ENCODE measurements at places on chromosomes 6 and 20.

DNA sequence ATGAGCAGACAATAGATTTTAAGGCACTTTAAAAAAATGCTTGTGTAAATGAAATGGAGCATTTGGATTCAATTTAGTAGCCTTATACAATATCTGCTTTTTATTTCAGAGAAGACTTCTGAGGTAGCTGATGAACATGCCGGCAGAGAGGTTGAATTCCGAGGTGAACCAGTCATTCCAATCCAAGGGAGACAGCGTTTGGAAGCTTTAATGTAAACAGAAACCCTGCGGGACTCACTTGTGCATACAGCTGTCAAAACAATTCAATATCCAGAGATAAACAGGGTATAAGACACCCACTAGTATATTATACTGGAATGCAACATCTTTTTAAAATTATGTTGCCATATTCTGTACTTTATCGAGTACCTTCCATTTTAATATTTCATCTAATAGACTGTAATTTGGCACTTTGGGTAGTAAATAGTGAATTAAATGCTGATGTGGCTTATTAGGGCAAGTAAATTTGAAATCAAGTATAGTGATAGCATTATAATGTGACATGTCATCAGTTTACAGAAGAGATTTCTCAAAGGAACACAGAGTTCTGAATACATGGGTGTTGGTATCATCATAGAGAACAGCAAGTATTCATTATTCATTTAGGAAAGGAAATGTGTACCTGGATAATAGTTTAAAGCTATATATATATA, 347.7 kb downstream of the PRKN start:
- peak; percentile 53 for DNase-seq

DNA sequence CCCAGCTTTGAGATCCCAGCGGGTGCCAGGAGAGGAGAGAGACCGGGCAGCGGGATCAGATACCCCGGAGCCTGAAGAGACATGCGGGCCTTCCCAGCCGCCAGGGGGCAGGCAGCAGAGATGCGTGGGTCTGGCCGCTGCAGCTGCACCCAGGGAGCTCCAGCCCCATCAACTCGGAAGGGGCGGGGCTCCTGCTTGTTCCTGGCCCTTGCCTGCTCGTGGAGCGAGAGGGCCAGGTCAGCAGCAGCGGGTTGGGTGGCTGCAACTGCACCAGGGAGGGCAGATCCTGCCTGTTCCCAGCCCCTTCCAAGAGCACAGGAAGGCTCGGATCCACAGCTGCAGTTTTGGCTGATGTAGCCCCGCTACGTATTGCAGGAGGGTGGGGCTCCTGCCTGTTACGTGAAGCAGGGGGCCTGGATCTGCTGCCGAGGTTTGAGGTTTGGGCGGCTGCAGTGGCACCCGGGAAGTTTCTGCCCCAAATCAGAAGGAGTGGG, 532.8 kb downstream of the RFPL4B start:
- no peak for DNase-seq

GRCh38 chr20:31840906-31841816, 4.2 kb downstream of the FOXS1 start:
- DNase-seq: peak; percentile 70

DNA sequence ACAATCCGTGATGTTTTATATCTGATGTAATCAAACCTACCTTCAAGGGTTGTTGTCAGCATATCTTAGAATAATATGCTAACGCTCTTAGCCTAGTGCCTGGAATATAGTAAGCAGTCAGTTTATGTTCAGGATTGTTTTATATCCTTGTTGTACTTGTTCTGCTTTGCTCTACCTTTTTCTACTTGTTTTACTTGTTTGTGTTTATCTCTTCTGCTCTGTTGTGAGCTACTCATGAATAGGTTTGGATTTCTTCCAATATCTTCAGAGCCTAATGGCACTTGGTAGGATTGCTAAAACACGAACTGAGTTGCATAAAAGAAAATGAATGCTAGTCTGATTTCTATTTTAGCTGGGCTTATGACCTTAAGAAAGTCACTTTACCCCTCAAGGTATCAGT, 40.1 kb downstream of the DNAH8 start:
- DNase-seq: no peak

DNA sequence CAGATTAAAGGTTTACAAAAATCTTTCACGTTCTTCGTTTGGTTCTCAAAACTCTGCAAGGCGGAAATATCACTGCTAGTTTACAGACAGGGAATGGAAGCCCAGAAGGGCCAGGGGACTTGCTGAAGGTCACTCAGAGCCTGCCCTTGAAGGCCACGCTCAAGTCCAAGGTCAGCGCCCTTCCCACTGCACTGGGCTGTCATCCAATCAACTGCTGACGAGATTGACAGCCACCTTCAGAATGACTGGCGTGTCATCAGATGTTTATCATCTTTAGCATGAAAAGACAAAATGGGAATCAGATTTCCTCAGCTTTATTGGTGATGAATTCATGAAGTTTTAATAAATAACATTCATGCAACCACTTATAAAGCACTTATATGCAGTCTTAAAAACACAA, 16.5 kb downstream of the RNASET2 start:
- no peak for DNase-seq

GRCh38 chr6:36613200-36613995, 19.2 kb downstream of the SRSF3 start:
- DNase-seq: no peak

- DNase-seq: peak; percentile 70
Measured at GRCh38 chr6:167550941-167551627, 226.2 kb downstream of the TTLL2 start.

- DNase-seq: no peak
Measured at GRCh38 chr6:40210628-40211056, 276.4 kb upstream of the MOCS1 start.

DNA sequence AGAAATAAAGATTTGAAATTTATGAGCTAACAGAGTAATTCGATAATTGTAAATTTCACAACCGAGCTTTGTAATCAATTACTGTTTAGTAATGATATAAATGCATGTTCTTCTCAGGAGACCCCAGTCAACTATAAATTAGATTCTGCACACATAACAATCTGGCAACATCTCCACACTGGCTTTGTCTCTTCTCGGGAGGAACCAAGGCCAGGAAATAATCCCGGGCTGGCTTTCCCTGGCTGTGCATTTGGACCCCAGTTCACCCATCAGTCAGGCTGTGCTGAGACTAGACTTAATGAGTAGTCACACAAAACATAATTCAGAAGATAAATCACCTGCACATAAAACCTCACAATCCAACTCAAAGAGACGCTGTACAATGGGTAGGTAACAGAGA, 65.5 kb downstream of the PTPRT start:
- DNase-seq: no peak
